ENCODE measurements at places on chromosomes 6 and 20.
A peak's percentile ranks its signal among the peaks of the same experiment; 100 is the strongest.

- no peak for DNase-seq
Measured at GRCh38 chr6:161274488-161274858, 612 bp upstream of the AGPAT4 start.

DNA sequence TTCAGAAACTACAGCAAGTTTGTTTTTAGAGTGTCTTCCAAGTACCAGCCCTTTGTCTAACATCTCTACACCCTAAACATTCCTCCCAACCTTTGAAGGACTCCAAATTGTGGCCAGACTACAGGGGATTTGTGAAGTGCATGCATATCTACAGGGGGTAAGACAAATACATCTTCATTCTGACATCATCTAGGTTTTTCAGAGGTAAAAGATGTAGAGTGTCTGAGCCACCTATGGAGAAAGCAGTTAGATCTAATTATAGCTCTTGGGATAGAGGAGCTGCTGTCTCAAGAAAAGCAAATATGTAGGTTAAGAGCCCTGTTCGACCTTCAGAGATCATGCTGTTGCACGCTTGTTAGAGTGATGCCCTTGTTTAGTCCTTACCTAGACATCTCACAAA, 617.7 kb upstream of the AGPAT4 start:
- no peak for DNase-seq

GRCh38 chr6:24902782-24903181, 33.0 kb downstream of the RIPOR2 start:
- peak; percentile 69 for DNase-seq

- no peak for DNase-seq
Measured at GRCh38 chr6:170279426-170279825, 11.5 kb downstream of the DLL1 start.

DNA sequence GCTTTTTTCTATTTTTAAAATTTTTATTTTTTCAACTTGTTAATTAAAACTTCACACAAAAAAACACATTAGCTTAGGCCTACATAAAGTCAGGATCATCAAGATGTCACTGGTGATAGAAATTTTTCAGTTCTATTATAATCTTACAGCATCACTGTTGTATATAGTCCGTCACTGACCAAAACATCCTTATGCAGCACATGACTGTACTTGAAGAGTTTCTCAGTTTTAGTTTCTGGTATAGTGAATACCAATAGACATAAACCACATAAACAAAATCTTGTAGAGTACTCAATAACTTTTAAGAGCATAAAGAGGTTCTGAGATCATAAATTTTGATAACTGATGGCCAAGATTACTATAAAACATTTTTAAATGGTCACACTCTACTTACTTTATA, 71.8 kb downstream of the ASCC3 start:
- peak; percentile 19 for DNase-seq

- no peak for DNase-seq
Measured at GRCh38 chr6:113735491-113735890, 121.7 kb upstream of the MARCKS start.

DNA sequence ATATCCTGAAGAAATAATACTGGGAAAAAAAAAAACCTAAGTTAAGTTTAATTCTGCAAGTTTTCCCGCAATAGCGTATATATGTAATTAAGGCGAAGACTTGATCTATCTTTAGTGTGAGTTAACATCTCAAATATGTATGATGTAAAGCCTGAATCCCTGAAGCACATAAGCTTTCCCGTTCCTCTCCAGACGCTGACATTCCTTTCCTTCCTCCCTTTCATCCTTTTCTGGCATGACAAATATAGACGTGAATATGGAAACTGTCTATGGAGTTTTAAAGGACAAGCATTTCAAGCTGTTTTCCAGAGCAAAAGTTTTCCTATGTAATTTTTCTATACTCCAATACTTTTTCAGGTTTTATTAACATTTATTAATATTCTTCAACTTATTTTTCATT, 637.0 kb downstream of the COL12A1 start:
- DNase-seq: no peak

GRCh38 chr20:45449528-45449927, 20.0 kb upstream of the WFDC2 start:
- DNase-seq: no peak

All from ELR (cell line).